ENCODE measurements at places on chromosomes 11 and 22.

DNA sequence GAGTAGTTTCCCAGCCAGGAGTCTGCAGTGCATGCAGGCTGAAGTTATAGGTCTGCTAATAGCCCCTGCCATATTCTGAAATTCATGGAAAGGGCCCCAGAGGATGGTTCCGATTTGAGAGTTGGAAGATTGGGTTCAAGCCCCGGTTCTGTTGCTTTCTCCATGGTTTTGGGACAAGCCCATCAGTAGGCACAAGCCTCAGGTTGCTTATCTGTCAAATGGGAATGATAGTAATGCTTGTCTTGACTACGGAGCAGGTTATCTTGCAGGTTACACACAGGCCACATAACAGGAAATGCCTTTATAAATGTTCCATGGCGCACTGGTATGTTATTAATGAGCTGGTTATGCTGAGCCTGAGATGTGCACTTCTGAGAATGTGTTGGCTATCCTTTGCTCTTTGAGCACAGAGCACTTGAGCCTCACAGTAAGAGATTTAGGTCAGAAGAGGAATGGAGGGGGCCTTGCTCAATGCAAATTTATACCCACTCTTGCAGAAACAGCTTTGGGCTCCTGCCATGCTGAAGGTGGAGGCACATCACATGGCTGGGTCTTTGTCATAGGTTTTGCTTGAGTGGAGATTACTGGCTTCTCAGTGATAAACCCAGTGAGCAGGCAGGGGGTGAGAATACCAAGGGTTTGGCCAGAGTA is 47.1 kb downstream of the ZNRF3 start:
- DNase-seq, result no peak

- no peak for DNase-seq
Measured at GRCh38 chr11:24056051-24056450, 440.8 kb upstream of the LUZP2 start.

DNA sequence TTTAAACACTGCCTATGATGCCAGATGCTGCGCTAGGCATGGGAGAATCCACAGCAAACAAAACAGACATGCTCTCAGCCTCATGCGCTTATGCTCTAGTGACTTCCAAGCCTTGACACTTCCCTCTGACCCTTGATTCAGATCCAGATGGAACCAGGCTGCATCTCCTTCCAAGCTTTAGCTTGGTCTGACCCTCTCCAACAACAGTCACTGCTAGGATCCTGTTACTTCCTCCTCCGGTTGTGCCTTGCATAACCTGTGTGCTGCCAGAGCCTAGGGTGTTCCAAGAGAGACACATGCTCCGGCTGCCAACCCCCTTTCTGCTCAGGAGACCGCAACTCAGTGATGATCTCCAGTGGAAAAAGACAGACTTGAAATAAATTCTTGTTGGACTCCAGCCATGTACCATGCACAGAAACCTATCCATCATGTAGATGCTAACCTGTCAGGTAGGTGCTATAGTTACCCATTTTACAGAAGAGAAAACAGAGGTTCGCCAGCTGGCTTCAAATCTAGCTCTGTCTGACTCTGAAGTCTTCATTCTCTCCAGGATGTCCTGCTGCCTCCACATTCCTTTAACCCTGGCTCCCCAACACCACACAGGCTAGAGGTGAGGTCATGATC is 136.3 kb upstream of the TEAD1 start:
- DNase-seq, result no peak

GRCh38 chr11:126176853-126177470 is 34.5 kb downstream of the RPUSD4 start:
- no peak for DNase-seq

GRCh38 chr22:21624120-21624879 is 5.5 kb downstream of the YDJC start:
- peak; percentile 24 for DNase-seq

- DNase-seq, result no peak
Measured at GRCh38 chr11:9285850-9286587, 20.9 kb upstream of the DENND5A start.

GRCh38 chr11:111135101-111135500 is 110.4 kb upstream of the POU2AF2 start:
- no peak for DNase-seq

DNA sequence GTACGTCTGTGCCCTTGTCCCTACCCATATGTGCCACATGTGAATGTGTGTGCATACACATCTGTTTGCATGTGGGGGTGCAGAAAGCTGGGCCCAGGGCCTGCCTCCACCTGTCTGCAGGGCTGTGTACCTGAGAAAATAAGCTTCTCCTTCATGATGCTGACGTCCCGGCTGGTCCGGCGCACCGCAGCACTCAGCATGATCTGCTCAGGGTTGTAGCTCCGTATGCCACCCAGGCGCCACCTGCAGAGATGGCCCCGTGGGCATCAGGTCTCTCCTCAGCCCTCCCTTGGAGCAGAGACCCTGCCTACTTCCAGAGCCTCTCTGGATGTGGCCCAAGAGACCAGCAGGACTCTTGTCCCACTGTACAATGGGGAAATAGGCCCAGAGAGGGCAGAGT is 3.8 kb upstream of the KLHL35 start:
- no peak for DNase-seq

DNA sequence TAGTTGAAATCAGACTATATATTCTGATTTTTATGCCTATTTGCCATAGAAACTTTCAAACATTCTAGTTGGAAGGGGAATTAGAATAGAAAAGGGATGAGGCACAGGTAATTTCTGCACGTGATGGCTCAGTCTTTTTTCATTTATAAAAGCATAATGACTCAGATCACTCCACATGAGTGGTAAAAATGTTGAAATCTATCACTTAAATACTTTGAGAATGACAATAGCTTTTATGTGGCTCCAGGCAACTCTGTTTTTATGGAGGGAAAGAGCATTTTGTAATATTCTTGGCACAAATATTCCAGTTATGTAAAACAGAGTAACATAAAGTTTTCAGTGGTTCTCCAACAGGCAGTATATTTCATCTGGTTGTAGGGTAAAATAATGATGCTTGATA is 5.9 kb upstream of the MMP3 start:
- no peak for DNase-seq

- no peak for DNase-seq
Measured at GRCh38 chr11:11211186-11211585, 141.9 kb downstream of the CSNK2A3 start.

Measured in activated T-cell treated with anti-CD3 and anti-CD28 coated beads for 24 hours (primary cell).